ENCODE measurements at places on chromosomes 6 and 20. TPM values are rescaled to one million over a fixed set of nuclear protein-coding genes. Genes with fewer than 3 reads are reported as not detected.

DNA sequence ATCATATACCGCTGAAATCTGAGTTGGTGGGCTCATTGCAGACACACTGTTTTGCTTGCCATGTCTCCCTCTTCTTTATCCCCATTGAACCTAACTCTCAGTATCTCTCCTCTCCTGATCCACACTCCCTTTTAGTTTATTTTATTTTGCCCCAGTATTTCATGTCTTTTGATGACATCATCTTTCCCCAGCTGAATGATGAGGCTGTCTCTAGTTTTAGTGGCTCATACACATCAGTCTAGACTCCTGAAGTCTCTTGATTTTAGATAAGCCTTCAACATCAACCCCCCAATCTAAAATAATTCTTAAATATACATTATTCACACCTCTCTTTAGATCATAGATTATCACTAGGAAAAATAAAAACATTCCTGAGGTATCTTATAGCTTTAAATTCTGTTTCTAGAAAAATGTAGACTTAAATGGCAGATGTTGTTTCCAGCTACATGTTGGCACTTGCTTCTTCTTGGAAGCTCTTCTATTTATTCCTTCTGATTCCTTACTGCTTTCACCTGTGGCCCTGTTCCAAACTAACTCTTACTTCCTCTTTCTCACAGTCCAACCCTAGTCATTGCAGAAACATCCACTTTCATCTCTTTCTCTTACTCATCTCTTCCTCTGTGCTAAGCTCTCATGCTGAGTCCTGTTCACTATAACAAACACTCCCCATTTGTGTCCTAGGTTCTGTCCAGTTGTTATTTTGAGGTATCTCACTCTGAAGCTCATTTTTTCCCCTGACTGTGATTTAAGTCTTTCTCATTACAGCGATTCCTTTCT, 191.9 kb upstream of the SLC35B3 start:
- H3K4me1 ChIP-seq: no peaks in the 10 kb centered on the region
- DNase-seq: no peak
- H3K36me3 ChIP-seq: no peaks in the 10 kb centered on the region
- H3K27me3 ChIP-seq: no peaks in the 10 kb centered on the region

GRCh38 chr6:87342829-87343228, 1.8 kb upstream of the C6orf163 start:
- H3K27ac ChIP-seq: no peak overlapping the region
- no peaks in the 10 kb centered on the region for H3K27me3 ChIP-seq
- H3K4me1 ChIP-seq: no peaks in the 10 kb centered on the region
- DNase-seq: no peak
- H3K4me3 ChIP-seq: no peak overlapping the region

- H3K4me3 ChIP-seq: no peak overlapping the region
- DNase-seq: no peak
- no peaks in the 10 kb centered on the region for H3K27me3 ChIP-seq
- H3K4me1 ChIP-seq: peaks cover 15% of the 10 kb centered on the region
- no peak overlapping the region for H3K27ac ChIP-seq
- no peaks in the 10 kb centered on the region for H3K36me3 ChIP-seq
Measured at GRCh38 chr20:36855241-36855657, 20.7 kb upstream of the TLDC2 start.

DNA sequence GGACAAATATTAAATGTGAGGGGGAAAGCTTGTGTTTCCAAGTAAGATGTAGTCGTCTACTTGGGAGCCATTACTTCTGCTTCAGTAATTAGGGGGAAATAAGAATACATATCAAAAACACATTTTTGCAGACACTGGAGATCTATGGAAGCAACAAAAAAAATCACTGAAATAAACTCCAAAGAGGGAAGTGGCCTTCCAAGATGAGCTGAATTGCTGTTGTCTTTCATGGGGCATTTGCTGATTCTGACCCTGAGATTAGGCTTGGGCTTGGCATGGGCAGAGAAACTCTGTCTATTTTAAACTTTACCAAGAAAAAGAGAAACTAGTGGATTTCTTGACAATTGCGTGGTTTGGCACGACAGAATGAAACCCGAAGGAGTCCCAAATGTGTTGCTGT, 120.1 kb downstream of the MAP3K5 start:
- peaks cover 14% of the 10 kb centered on the region for H3K36me3 ChIP-seq
- H3K4me1 ChIP-seq: no peaks in the 10 kb centered on the region
- no peak for DNase-seq
- no peak overlapping the region for H3K4me3 ChIP-seq

MUC21 gene
- not detected for total RNA-seq

EFCAB8 gene
- total RNA-seq: 0.92 TPM

SLC52A3 gene
- total RNA-seq: not detected
